ENCODE measurements at places on chromosomes 1 and 21.

DNA sequence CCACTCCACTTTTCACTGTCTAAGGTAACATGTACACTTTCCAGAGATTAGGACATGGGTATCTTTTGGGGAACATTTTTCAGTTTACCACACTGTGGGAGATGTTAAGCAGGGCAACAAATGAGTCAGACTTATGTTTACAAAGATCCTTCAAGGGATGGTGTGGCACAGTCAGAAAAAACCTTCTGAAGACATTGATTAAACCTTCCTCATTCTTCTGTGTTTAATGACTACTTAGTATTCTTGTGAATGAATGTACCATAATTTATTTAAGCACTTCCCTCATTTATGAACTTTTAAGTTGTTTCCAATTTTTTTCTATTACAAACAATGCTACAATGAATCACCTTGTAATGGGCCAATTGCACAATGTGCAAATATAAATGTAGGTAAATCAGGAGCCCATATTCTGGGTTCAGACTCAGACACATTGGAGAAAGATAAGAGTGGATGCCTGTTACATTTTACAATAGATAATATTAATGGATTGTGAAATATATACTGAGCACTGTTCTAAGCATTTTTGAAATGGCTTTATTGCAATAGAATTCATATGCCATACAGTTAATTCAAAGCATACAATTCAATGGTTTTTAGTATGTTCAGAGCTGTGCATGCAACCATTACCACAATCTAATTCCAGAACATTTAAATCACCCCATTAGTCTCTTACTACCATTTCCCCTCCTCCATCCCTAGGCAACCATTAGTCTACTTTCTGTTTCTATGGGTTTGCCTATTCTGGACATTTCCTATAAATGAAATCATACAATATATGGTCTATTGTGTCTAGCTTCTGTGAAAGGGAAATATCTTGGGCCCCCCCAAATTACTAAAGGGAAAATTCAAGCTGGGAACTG is 1.9 kb upstream of the SFT2D2 start:
- peak; percentile 48 for DNase-seq

DNA sequence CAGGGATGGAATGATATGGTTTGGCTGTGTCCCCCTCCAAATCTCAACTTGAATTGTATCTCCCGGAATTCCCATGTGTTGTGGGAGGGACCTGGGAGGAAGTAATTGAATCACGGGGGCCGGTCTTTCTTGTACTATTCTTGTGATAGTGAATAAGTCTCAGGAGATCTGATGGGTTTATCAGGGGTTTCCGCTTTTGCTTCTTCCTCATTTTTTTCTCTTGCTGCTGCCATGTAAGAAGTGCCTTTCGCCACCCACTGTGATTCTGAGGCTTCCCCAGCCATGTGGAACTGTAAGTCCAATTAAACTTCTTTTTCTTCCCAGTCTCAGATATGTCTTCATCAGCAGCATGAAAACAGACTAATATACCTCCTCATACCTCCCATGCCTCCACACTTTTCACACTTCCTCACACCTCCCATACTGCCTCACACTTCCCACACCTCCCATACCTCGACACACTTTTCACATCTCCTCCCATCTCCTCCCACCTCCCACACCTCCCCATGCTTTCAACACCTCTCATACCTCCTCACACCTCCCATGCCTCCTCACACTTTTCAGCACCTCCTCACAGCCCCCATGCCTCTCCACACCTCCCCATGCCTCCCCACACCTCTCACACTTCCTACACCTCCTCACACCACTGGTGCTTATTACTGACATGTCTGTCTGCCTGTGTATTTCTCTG is 21.3 kb downstream of the GPR137B start:
- peak; percentile 79 for DNase-seq

GRCh38 chr1:27489501-27489972 is 430 bp downstream of the WASF2 start:
- DNase-seq, result peak; percentile 23

GRCh38 chr1:45979778-45980176 is 152.7 kb downstream of the PIK3R3 start:
- DNase-seq, result no peak

GRCh38 chr1:245673881-245674414 is 519.2 kb downstream of the KIF26B start:
- DNase-seq, result peak; percentile 58

DNA sequence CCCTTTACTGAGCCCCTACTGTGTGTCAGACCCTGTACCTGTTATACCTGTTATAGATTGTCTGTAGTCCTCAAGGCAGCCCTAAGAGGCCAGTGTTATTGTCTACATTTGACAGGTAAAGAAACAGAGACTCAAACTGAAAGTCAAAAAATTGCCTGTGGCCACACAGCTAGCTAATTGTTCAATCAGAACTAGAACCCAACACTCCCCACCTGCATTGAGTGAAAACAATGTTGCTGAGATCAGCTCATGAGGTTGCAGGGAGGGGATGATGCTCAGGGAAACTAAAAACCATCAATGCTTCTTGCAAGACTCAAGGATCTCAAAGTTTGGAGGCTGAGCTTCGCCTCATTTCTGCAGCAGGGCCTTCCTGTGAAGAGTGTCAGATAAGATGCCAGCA is 109.5 kb upstream of the LMO4 start:
- no peak for DNase-seq

GRCh38 chr1:111127923-111128643 is 11.8 kb downstream of the DRAM2 start:
- peak; percentile 77 for DNase-seq

GRCh38 chr1:202233804-202234203 is 40.2 kb downstream of the LGR6 start:
- no peak for DNase-seq

GRCh38 chr1:232170909-232171308 is 459.0 kb downstream of the SIPA1L2 start:
- no peak for DNase-seq

- DNase-seq, result no peak
Measured at GRCh38 chr1:61436016-61436415, 288.9 kb downstream of the TM2D1 start.

DNA sequence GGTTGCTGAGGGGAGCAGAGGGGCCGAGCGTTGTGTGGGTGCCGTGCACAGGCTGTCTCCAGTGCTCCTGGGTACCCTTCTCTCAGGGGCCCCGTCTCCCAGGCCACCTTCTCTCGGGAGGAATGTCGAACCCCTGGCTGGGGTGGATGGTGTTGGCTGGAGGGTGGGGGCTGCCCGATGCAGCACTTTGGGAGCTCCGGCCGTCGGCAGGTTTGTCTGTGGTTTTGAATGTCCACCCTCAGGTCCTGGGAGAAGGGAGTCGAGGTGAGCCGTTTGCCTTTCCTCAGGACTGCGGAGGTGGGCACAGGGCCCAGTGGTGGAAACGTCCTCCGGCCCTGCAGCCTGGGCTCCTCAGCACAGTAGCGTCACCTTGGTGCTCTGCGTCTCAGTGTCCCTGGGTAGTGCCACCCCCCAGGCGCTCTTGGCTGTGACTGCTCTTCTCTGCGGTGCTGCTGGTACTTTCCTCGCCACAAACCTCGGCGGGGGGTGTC is 14.5 kb downstream of the SLX9 start:
- DNase-seq, result no peak

GRCh38 chr1:224828691-224829090 is 100.8 kb upstream of the DNAH14 start:
- DNase-seq, result no peak

GRCh38 chr1:198605406-198605805 is 33.4 kb upstream of the PTPRC start:
- no peak for DNase-seq

DNA sequence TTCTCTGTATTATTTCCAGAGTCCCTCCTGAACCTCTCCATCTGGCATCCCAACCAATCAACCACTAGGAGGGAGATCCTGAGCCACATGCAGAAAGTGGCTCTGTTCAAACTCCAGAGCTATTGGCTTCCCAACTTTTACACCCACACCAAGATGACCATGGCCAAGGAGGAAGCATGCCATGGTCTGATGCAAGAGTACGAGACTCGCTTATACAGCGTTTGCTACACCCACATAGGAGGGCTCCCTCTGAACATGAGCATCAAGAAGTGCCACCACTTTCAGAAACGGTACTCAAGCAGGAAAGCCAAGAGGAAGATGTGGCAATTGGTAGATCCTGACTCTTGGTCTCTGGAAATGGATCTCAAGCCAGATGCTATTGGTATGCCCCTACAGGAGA is 23.6 kb downstream of the RGSL1 start:
- peak; percentile 72 for DNase-seq

DNA sequence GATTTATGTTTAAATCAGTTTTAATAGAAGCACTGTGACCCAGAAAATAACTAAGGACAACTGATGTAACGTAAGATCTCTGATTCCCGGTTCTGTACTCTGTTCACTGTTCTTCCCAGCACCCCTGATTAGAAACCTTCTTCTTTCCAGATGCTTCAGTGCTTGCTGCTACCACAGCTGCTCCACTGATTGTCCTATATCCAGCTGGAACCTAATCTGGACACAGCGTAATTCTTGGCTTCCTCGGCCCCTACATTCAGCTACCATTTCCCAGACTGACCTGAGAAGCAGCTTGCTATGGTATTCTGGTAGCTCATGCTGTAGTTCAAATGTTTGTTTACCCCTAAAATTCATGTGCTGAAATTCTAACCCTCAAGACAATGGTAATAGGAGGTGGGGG is 302.7 kb downstream of the GRIK1 start:
- no peak for DNase-seq

- no peak for DNase-seq
Measured at GRCh38 chr1:209871430-209871829, 43.7 kb downstream of the UTP25 start.

GRCh38 chr1:93463960-93464359 is 16.0 kb downstream of the FNBP1L start:
- no peak for DNase-seq

DNA sequence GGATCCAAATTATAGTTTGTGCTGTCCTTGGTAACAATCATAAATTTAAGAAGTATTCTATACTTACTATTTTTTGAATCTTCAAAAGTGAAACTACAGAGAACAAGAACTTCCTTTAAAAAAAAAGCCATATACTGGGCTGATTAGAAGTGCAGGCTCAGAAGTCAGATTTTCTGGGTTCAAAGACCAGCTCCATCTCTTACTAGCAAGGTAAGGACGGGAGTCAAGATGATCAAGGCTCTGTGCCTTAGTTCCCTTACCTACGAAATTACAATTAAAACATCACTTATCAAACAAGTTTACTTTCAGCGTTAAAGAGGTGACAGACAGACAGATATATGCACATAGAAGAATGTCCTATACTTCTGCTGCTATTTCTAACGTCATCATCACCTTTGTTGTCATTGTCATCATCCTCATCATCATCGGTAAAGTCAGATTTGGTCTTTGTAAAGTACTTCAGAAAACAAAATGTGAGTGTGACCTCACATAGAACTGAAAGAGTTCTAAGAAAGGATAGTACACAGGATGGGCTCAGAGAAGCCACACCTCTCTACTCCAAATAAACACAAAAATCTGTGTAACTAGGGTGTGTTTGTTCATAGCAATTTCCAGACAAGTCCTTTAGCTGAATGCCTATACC is 178.7 kb downstream of the VAV3 start:
- DNase-seq, result no peak

DNA sequence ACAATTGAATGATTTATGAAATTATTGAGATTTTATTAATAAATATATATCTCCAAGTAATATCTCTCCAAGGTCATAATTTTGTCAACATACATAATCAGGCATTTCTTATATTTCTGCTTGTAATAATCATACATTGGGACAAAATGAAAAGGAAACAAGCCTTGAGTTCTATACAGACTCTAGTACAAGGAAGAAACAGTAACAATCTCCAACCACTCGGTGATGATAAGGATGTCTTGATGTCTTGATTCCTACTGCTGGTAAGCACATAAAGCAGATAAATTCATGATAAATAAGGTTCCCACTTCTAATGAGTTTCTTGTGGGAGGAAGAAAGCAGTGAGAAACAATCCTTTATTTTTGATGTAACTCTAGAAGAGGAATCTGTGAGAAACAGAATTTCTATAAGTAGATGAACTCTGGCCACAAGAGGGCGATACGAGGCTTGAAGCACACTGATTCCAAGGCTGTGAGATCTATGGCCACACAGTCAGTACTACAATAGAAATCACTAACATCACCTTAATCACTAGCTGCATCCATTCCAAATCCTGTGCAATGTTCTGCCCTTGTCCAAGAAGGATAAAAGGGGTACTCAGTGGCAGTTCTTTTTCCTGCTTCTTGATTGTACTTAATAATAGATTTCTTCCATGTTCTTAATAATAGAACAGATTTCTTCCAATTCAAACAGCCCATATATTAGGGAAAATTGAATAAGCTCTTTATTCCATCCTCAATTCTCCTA is 41.4 kb upstream of the LRRC8B start:
- DNase-seq, result peak; percentile 95

DNA sequence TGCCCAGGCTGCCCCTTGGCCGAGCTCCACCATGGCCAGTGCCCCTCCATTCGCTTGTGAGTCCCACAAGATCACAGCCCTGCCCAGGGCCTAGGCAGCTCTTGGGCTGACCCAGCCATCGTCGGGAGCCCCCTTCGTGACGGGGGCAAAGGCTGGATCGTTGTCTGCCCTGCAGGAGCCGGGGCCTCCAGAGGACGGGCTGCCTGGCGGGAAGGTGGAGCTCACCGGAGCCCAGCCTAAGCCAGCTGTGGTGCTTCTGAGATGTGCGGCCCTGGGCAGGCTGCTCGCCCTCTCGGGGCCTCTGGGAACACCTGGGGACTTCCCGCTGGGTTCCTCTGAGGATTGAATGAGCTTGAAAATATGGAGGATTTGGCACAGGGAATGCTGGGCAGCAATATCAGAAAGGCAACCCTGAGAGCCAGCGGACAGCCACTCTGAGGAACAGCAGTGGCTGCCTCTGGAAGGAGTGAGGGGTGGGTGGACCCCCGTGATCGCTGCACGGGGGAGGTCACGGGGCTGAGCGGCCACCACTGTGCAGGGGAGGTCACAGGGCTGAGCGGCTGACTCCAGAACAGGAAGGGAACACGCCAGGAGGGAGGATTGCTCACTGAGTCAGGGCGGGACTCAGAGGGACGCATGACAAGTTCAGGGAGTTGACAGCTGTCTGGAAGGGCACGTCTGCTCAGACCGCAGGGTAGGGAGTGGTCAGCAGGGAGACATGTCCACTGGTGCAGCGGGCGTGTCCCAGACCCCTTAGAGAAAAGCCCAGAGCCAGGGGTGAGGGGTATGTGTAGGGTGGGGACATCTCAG is 19.3 kb downstream of the TP73 start:
- DNase-seq, result no peak

GRCh38 chr1:28126212-28126611 is 37.8 kb upstream of the EYA3 start:
- DNase-seq, result no peak

DNA sequence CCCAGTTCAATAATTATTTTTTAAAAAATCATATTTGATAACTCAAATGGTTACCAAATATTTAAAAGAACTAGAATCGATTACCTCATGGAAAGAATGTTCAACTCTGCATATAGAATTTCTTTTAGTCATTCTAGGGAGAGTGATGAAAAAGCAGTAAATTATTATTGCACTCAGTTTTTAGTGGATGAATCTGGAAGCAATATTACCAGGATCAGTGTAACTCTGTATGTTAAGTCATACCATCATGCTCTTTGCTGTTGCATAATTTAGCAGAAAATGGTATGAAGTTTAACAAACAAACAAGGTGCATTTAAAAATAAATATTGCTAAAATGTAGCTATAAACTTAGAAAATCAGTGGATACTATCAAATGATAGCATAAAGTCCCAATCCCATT is 46.1 kb upstream of the ARHGAP29 start:
- DNase-seq, result no peak

Data from inflammatory macrophage treated with lipopolysaccharide for 1 hour (primary cell).